Skeletal muscle cell (primary cell): ENCODE measurements at places on chromosomes 12 and 14.

DNA sequence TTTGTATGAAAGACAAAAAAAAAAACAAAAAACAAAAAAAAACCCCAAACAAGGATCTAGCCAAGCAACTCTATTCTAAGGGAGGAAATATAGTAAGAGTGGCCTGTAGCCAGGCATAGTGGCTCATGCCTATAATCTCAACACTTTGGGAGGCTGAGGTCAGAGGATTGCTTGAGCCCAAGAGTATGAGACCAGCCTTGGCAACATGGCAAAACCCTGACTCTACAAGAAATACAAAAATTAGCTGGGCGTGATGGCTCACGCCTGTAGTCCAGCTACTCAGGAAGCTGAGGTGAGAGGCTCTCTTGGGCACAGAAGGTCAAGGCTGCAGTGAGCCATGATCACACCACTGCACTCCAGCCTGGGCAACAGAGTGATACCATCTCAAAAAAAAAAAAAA lies 47.9 kb downstream of the TMEM117 start:
- DNase-seq = no peak

DNA sequence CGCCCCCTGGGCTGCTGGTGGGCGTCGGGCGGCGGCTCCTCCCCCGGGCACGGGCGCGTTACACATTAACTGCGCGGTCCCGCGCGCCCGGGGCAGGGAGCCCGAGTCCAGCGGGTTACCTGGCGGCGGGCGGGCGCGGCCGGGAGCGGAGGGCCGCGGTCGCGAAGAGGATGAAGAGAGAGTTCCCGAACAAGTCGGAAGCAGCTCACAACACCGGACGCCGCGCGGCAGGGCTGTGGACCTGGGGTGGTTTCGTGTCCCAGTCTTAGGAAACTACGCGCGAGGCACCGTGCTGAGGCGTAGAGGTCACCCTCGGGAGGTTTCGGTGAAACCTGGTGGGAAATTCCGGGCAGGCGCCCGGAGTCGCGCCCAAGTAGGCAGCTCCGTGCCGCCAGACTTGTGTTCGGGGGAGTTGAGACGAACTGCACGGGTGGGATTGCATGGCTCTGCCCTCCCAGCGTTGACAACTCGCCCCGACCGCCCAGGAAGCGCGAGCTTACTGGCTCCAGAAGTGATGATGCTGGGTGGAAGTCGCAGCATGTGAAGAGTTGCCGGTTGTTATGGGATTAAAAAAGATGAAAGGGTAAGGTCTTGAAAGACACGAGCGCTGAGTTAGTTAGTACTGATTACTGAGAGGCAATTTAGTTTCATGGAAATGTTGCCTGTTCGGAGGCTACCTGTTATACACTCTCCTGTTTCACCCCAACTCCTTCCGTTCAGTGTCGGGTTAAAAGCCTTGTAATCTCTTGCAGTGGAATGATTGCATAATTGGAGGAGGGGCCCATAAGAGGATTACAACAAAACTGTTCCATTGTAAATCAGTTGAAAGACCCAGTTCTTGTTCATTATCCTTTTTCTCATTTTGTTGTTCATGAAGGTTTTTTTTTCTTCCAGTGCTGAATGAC lies 879 bp downstream of the RAB3IP start:
- no peak for DNase-seq

- no peak for DNase-seq
Measured at GRCh38 chr14:95055318-95055717, 102.0 kb downstream of the DICER1 start.

GRCh38 chr12:112627851-112628250 lies 163.7 kb upstream of the RPH3A start:
- no peak for DNase-seq

GRCh38 chr12:57822392-57823130 lies 4.0 kb upstream of the AVIL start:
- no peak for DNase-seq

DNA sequence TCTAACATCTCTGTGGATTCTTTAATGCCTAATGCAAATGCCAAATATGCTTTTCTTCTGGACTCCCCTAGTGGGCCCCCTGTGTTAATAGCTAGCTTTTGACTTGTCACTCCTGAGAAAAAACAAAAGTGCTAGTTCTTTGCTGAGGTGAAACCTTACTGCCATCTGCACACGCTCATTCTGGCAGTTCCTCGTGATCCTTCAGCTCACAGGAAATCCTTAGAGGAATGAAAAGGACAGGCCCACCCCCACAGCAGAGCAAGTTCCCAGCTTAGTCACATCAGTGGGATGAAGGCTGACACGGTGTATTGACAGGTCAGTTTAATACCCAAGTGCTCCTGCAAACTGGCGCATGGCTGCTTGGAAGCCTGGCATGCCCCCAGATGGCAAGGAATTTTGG lies 165.1 kb upstream of the ATP2B1 start:
- DNase-seq = peak; percentile 43

DNA sequence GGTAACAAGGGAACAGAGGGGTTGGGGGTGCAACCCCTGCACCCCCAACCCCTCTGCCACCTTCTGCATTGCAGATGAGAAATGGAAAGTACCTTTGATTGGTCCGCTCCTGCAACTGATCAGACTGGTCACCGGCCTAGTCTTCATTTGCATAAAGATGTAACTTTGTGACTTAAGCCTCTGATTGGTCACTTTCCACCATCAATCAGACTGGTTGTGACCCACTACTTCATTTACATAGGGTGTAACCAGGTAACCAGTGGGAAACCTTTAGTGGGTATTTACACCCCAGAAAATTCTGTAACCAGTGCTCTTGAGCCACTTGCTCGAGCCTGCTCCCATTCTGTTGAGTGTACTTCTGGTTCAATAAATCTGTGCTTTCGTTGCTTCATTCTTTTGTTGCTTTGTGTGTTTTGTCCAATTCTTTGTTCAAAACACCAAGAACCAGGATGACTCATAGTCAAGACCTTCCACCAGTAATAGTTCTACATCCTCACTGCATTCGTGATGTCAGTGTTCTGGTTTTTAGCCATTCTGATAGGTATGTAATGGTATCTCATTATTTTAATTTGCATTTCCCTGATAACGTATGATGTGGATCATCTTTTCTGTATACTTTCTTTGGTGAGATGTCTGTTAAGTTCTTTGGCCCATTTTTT lies 30.8 kb downstream of the LEMD3 start:
- DNase-seq = no peak

- DNase-seq = no peak
Measured at GRCh38 chr12:42030588-42030987, 114.1 kb downstream of the GXYLT1 start.

DNA sequence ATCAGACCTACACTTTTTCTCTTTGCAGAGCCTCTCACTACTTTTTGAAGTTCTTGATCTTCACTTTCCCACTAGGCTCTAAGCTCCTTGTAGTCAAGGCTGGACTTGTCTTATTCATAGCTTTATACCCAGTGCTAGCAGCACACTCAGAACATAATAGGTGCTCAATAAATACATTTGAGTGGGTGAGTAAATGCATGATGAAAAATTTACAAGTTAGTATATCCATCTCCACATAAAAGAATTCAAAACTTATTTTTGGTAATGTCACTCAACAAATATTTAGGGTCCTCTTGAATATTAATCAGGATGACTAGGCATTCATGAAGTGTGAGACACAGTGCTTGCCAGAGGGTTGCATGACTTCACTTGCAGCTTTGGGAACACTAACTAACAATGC lies 52.6 kb downstream of the NRXN3 start:
- DNase-seq = no peak

GRCh38 chr12:39959031-39959430 lies 146.8 kb downstream of the SLC2A13 start:
- DNase-seq = no peak

GRCh38 chr12:125015680-125016310 lies 22.4 kb downstream of the BRI3BP start:
- DNase-seq = no peak

DNA sequence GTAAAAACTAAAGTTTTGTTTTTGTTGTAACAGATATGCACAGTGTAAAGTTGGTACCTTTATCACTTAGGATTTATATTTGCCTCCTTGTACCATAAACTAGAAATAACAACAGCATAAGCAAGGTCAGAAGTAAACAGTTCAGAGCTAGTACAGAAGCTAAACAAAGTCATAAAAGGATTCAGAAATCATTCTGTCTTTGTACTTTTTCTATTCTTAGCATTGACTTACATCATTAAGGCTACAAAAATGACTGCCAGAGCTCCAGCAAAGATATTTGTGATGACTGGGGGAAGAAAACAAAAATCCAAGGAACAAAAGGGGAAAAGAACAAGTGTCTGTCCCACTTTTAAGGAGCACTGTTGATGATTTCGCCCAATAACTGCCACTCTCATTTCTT lies 347.2 kb downstream of the CCDC91 start:
- no peak for DNase-seq

GRCh38 chr12:38324912-38325311 lies 8.3 kb downstream of the ALG10B start:
- no peak for DNase-seq

DNA sequence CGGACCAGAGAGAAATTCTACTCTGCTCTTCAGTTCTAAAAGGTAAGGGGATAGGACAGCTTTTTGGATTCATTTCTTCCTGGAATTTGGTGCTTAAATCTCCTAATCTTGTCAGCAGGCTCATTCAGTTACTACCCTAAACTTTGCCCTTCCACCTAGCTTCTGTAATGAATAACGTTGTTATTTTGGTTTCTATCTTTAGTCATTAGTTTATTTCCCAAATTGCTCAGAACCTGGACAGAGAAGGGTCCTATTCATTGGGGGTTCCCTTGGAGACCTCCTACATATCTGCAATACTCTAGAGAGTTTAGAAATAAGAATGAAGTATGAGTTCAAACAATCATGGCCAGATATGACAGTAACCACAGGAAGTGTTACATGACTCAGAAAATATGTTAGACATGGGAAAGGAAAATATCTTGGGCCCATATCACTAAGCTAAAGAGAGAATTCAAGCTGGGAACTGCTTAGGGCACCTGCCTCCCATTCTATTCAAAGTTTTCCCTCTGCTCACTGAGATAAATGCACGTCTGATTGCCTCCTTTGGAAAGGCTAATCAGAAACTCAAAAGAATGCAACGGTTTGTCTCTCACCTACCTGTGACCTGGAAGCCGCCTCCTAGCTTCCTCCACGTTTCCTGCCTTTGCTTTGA lies 87.9 kb downstream of the GAS2L3 start:
- DNase-seq = no peak

GRCh38 chr14:80475074-80475473 lies 263.8 kb upstream of the DIO2 start:
- DNase-seq = no peak
